ENCODE measurements at places on chromosomes 11 and 22.

GRCh38 chr22:43845981-43846380 lies 16.3 kb downstream of the SULT4A1 start:
- no peak for DNase-seq

- DNase-seq = no peak
These were observed 25.0 kb upstream of the TMPRSS4 start for GRCh38 chr11:118051611-118052461.

DNA sequence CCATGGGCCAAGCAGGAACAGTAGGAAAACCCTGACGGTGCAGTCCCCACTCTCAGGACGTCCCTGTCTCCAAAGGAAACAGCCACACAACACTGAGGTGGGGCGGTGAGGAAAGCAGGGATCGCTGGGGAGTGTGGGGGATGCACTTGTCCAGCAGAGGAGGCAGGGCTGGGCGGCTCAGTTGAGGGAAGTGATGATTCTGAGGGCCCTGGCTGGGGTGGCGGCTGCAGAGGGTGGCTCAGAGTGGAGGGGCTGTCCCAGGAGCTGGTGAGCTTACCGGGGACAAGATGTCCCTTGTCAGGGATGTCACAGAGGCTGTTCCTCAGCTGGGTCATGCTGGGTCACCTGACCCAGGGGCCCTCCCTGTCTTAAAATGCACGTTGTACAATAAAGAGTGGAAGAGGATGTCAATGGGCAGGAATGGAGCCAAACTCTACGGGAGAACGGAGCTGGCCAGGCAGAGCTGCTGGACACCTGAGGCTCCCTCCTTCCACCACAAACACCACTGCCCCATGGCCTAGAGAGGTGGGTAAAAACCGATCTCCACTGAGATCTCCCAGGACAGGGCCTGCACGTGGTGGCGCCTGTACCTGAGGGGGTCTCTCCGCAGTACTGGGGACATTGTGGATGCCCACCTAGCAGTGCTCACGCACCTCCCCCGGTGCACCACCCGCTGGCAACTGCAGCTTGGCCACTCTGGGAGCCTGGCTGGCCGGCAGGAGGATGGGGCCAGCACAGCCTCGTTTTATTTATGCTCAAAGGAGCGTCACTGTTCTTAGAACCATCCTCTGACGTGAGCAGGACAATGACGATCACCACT lies 9.7 kb upstream of the EFCAB6 start:
- DNase-seq = no peak

- peak; percentile 6 for DNase-seq
These were observed 122.8 kb downstream of the SHANK2 start for GRCh38 chr11:71129624-71130023.

GRCh38 chr11:19719960-19720359 lies 7.3 kb downstream of the NAV2 start:
- DNase-seq = no peak

DNA sequence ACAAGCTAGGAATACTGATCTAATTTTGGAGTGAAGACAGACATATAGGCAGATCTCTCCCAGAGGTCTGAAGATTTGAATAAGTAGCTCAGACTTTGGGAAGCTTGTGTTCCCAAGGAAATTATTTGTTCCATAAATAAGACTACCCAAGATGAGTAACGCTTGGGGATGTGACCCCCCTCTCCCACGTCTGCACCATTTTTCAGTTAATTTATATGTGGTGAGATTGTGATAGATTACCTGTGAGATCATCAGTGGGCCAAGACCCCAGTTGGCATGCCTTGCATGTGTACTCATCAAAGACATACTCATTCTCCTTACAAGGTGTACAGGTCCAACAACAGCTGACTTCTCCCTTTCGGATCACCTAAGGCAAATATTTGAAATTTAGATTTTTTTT lies 252.8 kb upstream of the CTSC start:
- DNase-seq = peak; percentile 73

DNA sequence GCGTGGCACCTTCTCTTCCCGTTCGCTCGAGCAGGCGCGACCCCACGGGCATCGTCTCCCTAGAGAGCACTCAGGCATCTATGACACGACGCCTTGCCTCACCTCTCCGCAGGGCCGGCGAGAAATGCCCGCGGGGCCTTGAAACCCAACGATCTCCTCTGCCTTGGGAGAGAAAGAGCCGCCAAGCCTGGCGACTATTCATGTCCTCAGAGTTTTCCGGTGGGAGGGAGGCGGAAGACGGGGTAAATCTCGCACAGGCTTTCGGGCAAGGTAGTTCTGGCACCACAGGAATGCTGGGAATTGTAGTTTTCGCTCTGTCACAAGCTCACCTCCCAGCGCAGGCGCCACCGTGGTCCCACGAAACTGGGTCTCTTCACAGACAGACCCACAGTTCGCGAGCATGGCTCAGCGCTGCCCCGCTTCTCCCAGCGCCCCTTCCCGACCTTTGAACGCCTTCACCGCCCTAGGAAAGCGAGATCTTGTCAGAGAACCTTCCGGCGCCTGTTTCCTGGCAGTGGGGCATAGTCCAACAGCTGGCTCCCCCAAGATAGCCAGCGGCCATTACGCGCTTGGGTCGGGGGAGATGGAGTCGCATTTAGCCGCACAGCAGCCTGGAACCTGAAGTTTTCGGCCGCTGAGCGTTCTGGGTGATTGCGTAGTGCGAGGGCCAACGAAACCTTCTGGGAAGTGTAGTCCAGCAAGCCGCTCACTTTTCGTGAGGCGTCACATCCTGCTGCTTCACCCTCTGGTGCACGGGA lies at the start of gene CCDC90B:
TSS of gene CCDC90B (minus strand) at position 597 of the 758 bp plus-strand sequence. CDS start at position 202, 395 bp downstream.
- peak; percentile 98 for DNase-seq

DNA sequence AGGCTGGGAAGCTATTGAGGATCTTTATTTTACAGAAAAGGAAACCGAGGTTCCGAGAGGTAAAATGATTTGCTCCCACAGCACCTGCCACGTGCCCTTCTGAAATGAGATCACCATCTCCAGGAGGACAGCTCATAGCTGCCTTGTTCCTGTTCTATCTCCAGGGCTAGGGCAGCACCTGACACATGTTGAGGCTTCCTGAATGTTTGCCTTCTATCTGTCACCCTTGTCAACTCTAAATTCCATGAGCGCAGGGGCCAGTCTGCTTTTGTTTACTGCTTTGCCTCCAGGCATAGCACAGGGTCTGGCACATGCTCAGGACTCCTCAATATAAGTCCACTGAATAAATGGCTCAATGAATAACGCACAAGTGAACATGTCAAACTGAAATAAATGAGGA lies 24.1 kb downstream of the ASCC2 start:
- no peak for DNase-seq

GRCh38 chr22:46031557-46031956 lies 54.6 kb upstream of the WNT7B start:
- DNase-seq = no peak

GRCh38 chr11:96267496-96268032 lies 75.4 kb downstream of the MAML2 start:
- no peak for DNase-seq

DNA sequence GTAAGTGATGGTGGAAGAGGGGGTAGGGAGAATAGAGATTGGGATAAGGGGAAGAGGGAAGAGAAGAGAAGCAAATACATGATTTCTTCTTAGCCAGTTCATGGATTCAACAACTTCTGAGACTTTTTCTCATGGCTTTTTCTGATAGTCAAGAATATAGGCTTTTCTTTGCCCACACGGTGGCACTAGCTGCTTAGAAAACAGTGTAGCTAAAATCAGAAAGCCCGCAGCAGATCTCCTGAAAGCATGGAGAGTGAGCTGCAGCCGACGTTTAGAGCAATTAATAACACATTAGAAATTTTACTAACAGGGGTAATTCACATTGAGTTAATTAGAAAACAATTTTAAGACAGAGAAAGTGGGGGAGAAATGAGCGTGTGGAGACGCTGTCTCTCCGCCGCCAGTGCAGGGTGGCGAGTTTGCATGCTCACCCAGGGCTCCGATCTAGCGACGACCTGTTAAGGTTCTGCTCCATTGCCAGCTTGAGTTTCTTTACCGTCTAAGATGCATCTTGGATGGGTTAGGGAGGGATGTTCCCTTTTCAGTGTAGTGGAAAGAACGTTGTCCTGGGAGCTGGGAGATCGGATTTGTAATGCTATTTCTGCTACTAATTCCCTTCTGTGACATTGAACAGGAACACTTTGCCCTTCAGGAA lies 3.3 kb upstream of the RAG1 start:
- DNase-seq = peak; percentile 64

- DNase-seq = no peak
These were observed 7.3 kb upstream of the FDX1 start for GRCh38 chr11:110422306-110422905.

GRCh38 chr11:105000167-105000566 lies 22.8 kb downstream of the CASP5 start:
- DNase-seq = peak; percentile 36

DNA sequence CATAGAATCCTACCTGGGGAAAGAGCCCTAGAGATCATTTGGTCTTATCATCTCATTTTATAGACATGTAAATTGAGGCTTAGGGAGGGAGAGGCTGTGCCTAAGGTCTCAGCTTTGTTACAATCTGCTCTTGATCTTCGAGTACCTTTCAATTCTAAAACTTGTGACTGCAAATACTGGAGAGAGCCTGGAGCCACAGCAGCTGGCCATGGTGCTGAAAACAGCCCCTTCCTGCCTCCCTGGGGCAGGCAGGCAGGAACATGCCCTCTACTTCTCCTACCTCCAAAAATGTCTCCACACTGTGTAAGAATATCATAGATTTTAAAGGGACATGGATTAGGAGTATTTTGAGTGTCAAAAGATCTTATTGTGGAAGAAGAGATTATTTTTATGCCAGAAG lies 52.2 kb downstream of the C22orf42 start:
- DNase-seq = peak; percentile 9

DNA sequence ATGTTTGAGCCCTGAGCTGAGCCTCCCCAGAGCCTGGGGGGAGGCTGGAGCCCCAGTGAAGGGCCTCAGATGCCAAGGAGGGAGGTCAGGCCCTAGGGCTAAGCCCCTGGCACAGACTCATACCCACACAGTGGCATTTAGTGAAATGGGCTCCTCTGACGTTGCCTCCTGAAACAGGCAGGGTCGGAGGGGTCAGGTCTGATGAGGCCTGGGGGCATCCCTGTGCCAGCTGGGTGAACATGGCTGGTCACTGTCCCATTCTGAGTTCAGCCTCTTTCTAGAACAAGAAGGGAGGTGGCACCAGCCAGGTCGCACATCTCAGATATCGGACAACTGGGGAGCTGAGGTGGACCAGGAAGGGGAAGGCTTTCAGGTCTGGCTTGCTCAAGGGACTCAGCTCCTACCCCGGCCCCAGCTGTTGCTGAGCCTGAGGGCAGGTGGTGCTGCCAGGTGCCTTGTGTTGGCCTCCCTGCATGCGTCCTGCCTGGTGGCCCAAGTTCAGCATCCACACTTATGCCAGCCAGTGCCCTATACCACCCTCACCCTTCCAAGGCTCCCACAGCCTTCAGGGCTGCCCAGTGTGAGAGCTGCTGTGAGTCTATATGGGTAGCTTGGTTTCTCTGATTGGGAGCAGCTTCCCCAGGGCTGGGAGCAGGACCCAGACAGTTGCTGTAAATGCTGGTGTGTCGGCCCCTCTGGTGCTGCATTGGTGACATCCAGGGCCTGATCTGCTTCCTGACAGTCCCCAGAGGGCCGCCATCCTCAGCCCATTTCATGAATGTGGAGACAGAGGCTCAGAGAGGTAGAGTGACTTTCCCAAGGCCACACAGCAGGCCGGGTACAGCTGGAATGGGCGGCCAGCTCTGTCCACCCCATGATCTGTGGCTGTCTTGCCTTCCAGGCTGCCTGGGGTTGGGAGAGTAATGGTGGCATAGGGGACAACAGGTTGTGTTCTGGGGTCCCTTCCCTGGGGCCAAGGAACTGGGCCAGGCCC lies 32.8 kb upstream of the PPARA start:
- DNase-seq = no peak

- DNase-seq = no peak
These were observed 83.0 kb upstream of the YWHAH start for GRCh38 chr22:31861226-31861840.

DNA sequence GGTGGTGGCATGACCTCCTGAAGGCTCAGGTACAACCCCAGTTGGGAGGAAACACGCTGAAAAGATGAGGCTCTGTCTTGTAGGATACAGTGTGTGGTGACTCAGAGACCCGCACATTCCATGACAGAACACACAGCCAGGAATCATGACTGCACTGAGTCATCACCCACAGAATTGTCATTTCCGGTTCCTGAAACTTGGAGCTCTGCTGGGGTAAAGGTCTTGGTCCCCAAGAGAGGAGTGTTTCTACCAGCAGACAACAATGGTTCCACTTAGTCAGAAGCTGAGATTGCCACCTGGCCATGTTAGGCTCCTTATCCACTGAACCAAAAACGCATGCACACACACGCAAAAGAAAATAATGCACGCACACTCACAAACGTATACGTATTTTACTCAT lies 31.5 kb upstream of the CYB5R3 start:
- DNase-seq = peak; percentile 96

DNA sequence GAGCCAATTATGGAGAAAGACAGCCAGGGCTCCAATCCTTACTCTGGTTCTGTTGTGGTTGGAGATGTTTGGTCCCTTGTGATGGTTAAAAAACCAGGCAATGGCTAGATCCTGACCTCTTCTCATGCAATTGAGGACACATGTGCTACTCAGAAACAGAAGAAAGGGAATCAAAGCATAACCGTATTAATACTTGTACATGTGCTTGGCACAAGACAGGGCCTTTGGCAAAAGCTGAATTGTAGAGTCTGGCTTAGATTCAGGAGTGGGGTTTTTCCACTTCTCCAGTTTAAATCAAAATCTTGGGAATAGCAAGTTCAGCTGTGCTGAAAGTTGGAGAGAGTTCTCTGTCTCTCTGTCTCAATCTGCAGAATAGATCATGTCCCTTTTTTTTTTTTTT lies 80.1 kb upstream of the E2F8 start:
- peak; percentile 37 for DNase-seq

Measured in fibroblast of upper back skin (primary cell).